ENCODE measurements at places on chromosomes 7 and 10. TPM values are rescaled to one million over a fixed set of nuclear protein-coding genes. Genes with fewer than 3 reads are reported as not detected.

DNA sequence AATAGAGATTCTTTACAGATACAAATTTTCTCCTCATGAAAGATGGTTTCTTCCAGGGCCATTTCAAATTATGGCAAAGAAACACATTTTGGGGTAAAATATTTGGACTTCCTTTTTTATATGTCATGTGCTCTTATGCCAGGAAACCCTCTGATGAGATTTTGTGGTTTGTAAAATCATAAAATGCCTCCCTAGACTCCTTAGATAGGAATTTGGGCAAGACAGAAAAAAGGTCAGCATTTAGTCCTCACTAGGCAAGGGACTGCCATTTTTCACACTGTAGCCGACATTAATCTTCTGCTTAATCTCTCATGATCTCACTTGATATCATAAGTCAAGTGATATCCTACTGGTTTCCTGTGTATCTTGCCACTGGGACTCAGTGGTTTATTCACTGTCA, 286.4 kb downstream of the ARHGAP12 start:
- no peak for DNase-seq

DNA sequence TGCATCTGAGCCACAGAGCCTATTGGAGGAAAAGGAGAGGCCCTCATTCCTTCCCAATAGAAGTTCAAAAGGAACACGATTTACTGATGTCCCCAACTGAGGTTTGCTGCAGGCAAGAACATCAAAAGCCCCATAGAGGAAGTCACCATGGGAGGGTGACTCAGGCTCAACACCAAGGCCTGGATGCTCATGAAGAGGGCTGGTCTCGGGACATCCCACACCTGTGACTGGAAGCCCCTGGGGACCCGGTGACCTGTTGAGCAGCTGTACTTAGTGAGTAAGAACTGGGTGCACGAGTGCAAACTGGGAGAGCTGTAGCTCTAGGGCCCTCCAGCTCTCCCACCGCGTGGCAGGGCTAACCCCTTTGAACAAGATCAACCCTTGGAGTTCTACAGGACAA, 38.0 kb downstream of the CYTH3 start:
- DNase-seq, result no peak

DNA sequence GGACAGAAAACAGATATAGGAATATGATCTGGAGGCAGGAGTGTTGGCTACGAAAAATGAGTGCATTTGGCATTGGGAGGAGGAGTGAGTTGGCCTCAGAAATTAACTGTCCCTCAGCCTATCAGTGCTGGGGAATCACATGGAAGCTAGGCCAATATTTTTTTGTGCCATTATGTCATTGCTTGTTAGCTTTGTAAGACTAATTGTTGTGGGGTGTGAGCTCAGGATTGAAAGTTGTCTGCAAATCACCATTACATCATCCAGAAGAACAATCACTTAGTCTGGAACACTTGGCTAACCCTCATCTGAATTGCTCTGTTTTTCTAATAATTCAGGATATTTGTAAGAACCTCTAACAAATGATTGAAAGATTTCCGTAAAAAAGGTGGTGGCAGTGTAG, 45.2 kb upstream of the SEMA3D start:
- DNase-seq, result no peak

DNA sequence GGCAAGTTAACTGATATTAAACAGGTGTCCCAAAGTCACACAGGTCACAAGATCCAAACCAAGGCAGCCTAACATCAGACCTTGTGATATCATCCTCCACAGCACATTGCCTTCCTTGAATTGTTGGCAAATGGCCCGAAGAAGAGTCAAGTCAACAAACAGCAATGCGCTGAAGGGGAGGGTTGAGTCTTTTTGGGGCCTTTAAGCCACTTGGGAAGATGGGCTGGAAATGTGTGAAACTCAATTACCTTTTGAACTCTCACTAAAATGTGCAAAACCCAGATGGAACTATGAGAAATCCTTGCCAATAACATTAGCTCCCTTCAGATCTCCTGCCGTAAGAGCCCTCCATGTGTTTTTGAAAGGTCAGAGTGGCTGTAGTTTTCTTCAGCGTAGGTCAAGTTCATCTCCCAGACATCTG, 47.9 kb upstream of the STK17A start:
- no peak for DNase-seq

- no peak for DNase-seq
Measured at GRCh38 chr7:99752356-99752755, 17.4 kb upstream of the CYP3A7 start.

GRCh38 chr7:111362506-111363054, 199.7 kb downstream of the IMMP2L start:
- DNase-seq, result no peak

DNA sequence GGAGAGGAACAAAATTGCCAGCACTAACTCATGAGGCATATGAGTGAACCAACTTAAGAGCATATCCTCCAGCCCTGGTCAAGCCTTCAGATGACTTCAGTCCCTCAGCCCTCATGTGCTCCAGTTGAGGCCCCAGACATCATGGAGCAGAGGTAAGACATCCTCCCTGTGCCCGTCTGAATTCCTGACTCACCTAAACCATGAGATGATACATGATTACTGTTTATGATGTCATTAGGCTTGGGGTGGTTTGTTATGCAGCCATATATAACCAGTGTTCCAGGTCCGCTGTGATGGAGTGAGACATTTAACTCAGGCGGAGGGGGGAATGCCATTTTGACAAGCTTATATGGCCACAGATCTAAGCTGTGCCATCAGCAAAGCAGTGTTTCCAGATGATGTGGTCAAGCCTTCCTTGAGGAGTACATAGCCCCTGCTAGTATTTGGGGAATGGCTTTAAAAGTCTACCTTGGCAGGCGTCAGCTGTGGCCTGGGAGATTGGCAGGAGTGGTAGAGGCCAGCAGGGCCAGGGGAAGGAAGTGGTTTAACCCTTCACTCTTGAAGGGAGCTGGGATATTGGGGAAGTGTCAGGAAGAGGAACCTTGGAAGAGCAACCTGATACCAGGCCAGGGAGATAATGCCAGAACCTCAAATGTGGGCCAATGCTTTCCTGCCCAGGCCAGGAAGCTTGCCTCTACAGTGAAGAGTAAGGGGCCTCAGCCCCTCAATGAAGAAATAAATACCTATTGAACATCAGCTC, 343.0 kb upstream of the PODXL start:
- DNase-seq, result no peak

DNA sequence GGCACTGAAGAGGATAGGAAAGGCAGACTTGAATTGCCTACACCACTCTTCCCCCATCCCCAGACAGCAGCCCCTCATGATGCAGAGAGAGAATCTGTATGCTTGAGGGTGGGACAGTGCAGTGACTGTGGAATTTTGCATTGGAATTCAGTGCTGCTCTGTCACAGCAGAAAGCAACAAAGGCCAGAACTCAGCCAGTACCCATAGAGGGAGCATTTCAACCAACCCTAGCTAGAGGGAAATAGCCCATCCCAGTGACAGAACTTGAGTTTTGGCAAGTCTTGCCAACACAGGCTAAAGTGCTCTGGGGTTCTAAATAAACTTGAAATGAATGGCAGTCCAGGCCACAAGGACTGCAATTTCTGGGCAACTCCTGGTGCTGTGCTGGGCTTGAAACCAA, 80.4 kb downstream of the TES start:
- no peak for DNase-seq

- DNase-seq, result no peak
Measured at GRCh38 chr7:43888993-43889945, 17.1 kb downstream of the URGCP start.

DNA sequence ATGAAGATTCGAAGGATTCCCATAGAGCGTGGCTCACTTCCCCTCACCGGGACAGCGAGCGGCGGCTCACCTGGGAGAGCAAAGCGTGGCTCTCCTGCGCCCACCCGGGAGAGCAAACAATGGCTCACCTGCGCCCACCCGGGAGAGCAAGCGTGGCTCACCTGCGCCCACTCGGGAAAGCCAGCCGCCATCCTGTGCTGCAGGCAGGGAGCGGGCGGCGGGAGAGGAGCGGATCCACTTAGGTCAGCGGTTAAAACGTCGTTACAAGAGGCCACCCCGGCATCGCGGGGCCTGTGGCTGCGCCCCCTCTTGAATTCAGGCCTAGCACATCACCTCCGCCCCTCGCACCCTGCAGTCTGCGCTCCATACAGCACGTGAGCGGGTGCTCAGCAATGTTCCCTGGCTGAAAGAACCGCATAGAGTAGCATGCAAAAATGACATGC, 461 bp upstream of the FIGNL1 start:
- no peak for DNase-seq

DNA sequence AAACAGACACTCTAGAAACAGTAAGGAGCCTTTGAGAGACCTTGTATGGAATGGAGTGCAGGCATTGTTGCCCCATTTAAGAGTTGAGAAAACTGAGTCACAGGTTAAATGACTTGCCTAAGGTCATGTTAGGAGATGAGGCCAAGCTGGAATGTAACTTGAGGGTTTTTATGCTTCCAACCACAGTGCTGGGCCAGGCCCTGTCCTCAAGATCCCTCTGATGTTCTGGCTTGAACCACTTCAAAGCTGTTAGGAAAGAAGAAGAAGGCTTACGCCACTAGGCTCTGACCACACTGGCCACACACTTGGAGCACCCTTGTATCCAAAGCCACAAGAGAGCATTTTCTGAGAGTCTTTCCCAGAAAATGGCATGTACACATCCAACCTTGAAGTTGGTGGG, 42.7 kb downstream of the PLAU start:
- DNase-seq, result no peak

- no peak for DNase-seq
Measured at GRCh38 chr10:69957886-69958555, 94.6 kb upstream of the MACROH2A2 start.

DNA sequence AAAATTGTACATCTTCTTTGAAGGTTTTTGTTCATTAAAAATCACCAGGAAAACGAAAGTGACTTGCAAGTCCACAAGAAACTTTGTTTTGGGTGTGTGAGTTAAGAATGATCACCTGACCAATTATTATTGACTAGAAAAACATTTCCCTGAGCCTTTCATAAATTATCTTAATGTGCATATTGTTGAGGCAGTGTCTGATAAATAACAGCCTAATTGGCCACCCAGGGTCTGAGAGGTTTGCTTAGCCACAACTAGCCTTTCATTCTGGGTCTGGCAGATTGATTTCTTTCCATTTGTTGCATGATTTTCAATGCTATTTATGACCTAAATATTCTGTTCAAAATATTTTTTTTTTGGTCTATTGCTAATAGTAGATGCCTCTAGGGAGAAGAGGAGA, 152.8 kb downstream of the AUTS2 start:
- no peak for DNase-seq

- no peak for DNase-seq
Measured at GRCh38 chr7:76086070-76086469, 38.2 kb downstream of the MDH2 start.

DNA sequence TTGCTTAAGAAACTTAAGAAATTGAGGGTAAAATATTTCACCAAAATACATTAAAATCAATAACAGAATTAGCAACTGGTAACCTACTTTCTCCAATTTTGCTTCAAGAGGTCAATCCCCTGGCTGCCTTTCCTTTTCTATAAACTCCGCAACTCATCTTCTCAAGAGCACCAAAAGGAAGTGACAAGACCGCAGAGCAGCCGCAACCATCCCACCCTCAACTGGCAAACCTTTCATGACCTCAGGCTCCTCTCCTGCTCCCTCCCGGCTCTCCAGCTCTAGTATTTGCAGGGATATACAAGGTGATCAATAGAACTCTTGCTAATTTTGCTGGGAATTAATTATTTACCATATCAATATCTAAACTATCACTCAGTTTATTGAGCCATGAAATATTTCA, 88.9 kb downstream of the ATE1 start:
- DNase-seq, result no peak

DNA sequence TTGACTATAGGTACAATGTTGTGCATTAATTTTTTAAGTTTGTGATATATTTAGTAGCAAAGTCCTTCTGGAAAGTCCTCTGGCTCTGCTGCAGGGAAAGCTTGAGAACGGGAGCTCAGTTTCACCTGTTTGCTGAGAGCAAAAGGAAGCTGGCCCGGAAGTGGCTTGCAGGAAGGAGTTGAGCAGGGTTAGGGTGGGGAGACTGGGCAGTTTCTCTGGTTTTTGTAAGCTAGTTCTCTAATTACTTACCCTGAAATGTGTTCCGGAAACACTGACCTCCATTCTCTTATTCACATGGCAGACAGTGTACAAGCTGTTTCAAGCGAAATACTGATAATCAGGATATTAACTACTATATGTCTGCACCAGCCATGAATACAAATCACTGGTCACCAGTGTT, 22.3 kb downstream of the MAP3K8 start:
- no peak for DNase-seq

- no peak for DNase-seq
Measured at GRCh38 chr10:8975535-8975934, 921.0 kb downstream of the GATA3 start.

DNA sequence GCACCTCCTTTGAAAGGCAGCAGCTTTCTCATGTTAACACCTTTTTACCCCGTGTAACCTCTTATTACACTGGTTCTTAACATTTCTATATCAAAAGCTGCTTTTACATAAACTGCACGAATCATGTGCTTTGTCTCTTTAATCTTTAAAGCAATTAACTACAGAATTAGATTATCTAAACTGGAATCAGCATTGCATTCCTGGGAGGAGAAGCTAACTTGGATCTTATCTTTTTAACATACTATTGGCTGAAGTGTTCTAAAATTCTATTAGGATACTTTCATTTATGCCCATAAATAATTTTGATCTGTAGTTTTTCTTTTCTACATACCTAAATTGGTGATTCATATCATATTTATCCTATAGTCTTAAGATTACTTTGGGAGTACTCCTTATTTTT, 428.4 kb upstream of the IGFBP3 start:
- no peak for DNase-seq

DNA sequence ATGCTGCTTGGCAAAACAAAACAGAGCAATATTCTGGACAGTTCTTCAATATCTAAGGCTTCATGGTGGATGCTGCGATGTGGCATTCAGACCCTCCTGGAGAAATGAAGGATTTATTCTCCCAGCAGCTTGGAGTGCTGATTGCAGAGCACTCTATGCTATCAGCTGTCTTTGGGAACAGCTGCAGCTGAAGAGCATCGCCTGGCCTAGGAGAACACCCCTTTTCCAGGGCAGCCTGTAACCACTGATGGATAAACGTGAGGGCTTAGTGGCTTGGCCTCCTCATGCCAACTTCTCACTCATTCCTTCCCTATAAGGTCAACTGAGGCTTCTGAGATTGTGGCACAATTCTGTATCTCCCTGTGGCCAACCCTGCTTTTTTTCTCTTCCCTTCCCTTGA, 638.1 kb upstream of the CNTNAP2 start:
- no peak for DNase-seq

DNA sequence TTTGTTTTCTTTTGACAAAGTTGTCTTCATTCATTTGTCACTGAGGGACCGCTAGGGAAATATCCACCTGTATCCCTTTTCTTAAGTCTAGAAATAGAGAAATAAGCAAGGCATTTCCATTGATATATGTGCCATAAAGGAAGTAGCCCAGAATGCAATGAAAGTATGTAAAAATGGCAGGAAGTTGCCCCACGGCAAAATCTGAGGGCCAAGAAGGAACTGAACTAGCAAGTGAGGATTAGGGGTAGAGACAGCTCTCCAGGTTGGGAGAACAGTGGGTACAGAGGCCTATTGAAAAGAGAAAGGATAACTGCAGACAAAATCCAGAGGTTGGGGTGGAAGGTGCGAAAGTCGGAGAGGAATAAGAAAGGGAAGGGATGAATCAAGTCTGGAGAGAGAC, 56.6 kb upstream of the TOMM7 start:
- no peak for DNase-seq

- no peak for DNase-seq
Measured at GRCh38 chr7:2192831-2193534, 39.8 kb downstream of the MAD1L1 start.

LIPK gene
- total RNA-seq, result 3.2 TPM

IFIT1B gene
- not detected for total RNA-seq

GBX1 gene
- total RNA-seq, result not detected

VSTM4 gene
- 17.3 TPM for total RNA-seq

LDB3 gene
- total RNA-seq, result 0.98 TPM

PRSS1 gene
- not detected for total RNA-seq

PRSS37 gene
- total RNA-seq, result not detected

TMEM196 gene
- total RNA-seq, result not detected
